ENCODE measurements at places on chromosomes 1 and 21. TPM values are rescaled to one million over a fixed set of nuclear protein-coding genes. Genes with fewer than 3 reads are reported as not detected.

- no peak for DNase-seq
- peaks cover 8% of the 10 kb centered on the region for H3K4me1 ChIP-seq
- peaks cover 15% of the 10 kb centered on the region for H3K36me3 ChIP-seq
- no peak overlapping the region for H3K4me3 ChIP-seq
- H3K27ac ChIP-seq: no peak overlapping the region
Observed at GRCh38 chr1:50416150-50416527, 7.1 kb downstream of the DMRTA2 start.

DNA sequence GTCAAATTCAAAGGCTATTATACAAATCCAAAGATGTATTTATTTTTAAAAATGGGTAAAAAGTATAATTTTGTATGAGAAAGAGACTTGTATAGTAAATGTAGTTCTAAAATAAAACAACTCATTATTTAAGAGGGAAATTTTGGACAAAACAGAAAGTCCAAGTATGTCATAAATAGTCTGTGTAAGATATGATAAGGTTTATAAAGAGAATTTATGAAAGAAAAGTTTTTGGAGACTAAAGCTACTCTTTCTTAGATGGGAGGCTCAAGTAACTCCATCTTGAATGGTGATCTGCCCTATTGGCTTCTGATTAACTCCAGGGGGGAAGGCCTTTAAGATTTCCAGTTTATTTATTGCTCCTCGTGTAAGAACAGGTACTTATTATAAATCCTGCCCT, 14.7 kb upstream of the OR2T27 start:
- no peak for DNase-seq
- H3K36me3 ChIP-seq: no peaks in the 10 kb centered on the region
- H3K4me1 ChIP-seq: no peaks in the 10 kb centered on the region
- H3K27me3 ChIP-seq: no peaks in the 10 kb centered on the region
- H3K27ac ChIP-seq: no peak overlapping the region

- H3K4me3 ChIP-seq: peak within 1 kb of the TSS; percentile 58
- H3K27me3 ChIP-seq: no peaks in the 10 kb centered on the region
- peak; percentile 96 for DNase-seq
- H3K4me1 ChIP-seq: peaks cover 19% of the 10 kb centered on the region
- H3K27ac ChIP-seq: peak within 1 kb of the TSS; percentile 100
- H3K36me3 ChIP-seq: peaks cover 20% of the 10 kb centered on the region
Observed at GRCh38 chr1:44730741-44731512, at the start of gene RNU5D-1. Gene RNU5D-1 (minus strand): TSS chr1:44731170.

- no peak for DNase-seq
- no peaks in the 10 kb centered on the region for H3K36me3 ChIP-seq
- no peaks in the 10 kb centered on the region for H3K4me1 ChIP-seq
Observed at GRCh38 chr1:74161497-74161896, 36.5 kb downstream of the LRRIQ3 start.

GRCh38 chr1:227260433-227260832, 57.9 kb downstream of the CDC42BPA start:
- no peak overlapping the region for H3K27ac ChIP-seq
- no peaks in the 10 kb centered on the region for H3K36me3 ChIP-seq
- DNase-seq: no peak
- H3K4me3 ChIP-seq: no peak overlapping the region
- no peaks in the 10 kb centered on the region for H3K4me1 ChIP-seq

GRCh38 chr1:94817712-94818111, 2.4 kb upstream of the SLC44A3 start:
- H3K4me1 ChIP-seq: peaks cover 33% of the 10 kb centered on the region
- peaks cover 34% of the 10 kb centered on the region for H3K36me3 ChIP-seq
- H3K27me3 ChIP-seq: no peaks in the 10 kb centered on the region
- DNase-seq: no peak

GRCh38 chr1:58585166-58585565, 8.1 kb upstream of the TACSTD2 start:
- no peak overlapping the region for H3K4me3 ChIP-seq
- H3K27me3 ChIP-seq: no peaks in the 10 kb centered on the region
- peaks cover 9% of the 10 kb centered on the region for H3K36me3 ChIP-seq

- no peak overlapping the region for H3K4me3 ChIP-seq
- no peaks in the 10 kb centered on the region for H3K36me3 ChIP-seq
- H3K27me3 ChIP-seq: no peaks in the 10 kb centered on the region
- no peak overlapping the region for H3K27ac ChIP-seq
Observed at GRCh38 chr21:26581818-26582217, 8.7 kb upstream of the CYYR1 start.

DNA sequence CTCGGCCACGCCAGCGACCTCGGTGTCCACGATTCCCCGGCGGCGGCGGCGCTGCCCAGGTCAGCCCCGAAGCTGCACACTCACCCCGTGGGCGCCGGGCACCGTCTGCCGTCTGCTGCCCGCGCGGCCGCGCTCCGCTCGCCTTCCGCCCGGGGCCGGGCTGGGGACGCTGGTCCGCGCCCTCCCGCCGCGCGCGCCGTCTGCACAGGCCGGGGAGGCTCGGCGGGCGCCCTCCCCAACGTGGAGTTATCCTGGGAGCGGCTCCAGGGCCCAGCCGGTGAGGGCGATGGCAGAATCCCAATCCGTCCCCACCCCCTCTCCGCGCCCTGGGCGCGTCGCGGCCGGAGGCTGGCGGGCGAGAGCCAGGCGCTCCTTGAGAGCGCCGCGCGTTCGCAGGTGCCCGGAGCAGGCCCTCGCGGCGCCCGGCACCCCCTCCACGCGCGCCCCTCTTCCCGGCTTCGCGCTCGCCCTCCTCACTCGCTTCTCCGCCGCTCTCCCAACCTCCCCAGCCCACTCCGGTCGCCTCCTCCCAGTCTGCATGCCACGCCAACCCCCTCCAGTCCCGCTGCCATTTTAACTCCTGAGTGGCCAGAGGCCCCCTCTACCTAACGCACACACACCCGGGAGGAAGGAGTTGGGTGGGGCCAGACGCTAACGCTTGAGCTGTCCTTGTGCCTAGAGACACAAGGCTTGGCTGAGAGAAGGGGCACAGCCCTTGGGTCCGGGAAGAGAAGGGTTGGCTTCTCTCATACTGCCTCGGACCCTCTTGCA, at the start of gene LRRN2:
Gene LRRN2 (minus strand): TSS at position 503 of the 771 bp plus-strand sequence. CDS start 65,746 bp downstream, outside the sequence.
- no peaks in the 10 kb centered on the region for H3K4me1 ChIP-seq
- H3K27me3 ChIP-seq: peaks cover 88% of the 10 kb centered on the region
- peak within 1 kb of the TSS; percentile 59 for H3K4me3 ChIP-seq

DNA sequence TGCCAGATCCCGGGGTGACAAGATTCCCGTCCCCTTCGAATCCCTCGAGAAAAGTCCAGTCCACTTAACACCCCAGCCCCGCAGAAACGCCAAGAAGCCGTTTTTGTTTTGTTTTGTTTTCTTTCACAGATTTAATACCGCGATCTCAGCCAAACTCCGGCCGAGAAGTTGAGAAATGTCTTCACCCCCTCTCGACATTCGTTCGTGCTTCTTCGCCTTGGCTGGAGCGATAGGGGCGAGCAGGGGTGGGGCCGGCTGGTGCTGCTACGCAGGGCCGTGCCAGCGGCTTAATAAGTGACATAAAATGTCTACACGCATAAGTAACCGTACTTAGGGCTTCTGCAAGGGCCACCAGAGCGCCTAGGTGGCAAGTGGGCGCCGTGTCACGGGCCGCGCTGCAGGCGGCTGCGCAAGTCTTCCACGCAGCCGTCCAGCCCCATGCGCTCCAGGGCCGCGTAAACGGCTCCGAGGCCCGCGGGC, 4.9 kb downstream of the TNFRSF25 start:
- H3K4me1 ChIP-seq: no peaks in the 10 kb centered on the region
- peaks cover 6% of the 10 kb centered on the region for H3K36me3 ChIP-seq
- H3K27me3 ChIP-seq: no peaks in the 10 kb centered on the region
- H3K27ac ChIP-seq: no peak overlapping the region
- no peak for DNase-seq

- no peaks in the 10 kb centered on the region for H3K27me3 ChIP-seq
- H3K36me3 ChIP-seq: no peaks in the 10 kb centered on the region
- DNase-seq: no peak
- no peaks in the 10 kb centered on the region for H3K4me1 ChIP-seq
- no peak overlapping the region for H3K4me3 ChIP-seq
- H3K27ac ChIP-seq: no peak overlapping the region
Observed at GRCh38 chr21:36166705-36167104, 10.1 kb downstream of the DOP1B start.

DNA sequence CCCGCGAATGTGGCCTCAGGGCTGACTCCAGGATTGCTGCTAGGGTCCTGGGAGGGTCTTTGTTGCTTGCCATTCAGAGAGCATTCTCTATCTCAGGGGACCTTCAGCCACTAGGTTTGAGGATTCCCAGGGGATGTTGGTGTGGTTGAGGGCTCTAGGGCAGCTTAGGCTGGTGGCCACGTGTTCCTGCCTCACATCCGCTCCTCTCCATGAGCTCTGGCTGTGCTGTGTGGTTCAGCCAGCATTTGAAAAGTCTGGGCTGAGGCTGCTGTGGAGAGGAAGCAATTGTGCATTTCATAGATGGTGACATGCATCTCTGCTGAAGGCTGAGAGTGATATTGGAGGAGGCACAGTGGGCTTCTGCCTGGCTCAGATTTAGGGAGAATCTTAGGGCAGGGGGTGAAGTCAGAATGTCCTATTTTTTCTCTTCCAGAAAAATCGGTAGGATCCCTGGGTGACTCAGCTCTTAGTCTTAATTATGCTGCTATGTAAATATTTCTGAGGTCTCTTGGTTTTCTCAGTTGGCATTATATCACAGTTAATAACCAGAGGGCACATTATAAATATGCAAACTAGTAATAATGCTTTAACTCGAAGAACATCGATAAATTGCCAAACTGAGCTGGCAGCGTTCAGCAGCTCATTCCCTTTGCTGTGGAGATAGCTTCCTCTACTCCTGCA, 182.3 kb downstream of the CAMTA1 start:
- H3K36me3 ChIP-seq: no peaks in the 10 kb centered on the region
- H3K4me1 ChIP-seq: no peaks in the 10 kb centered on the region
- no peak for DNase-seq

The ALG14 gene
- 5.8 TPM for total RNA-seq

The NOC2L gene
- total RNA-seq: 107 TPM

The KRTAP7-1 gene
- not detected for total RNA-seq

The TMEM79 gene
- total RNA-seq: 12.9 TPM

The AMY1B gene
- total RNA-seq: not detected

The FNDC5 gene
- not detected for total RNA-seq

The MYOG gene
- not detected for total RNA-seq

The FCGR3B gene
- total RNA-seq: not detected
